ENCODE measurements at places on chromosomes 2 and 18. TPM values are rescaled to one million over a fixed set of nuclear protein-coding genes. Genes with fewer than 3 reads are reported as not detected.

GRCh38 chr2:122032264-122032645, 276.8 kb downstream of the TSN start:
- no peak for DNase-seq

GRCh38 chr2:202084265-202084664, 11.2 kb downstream of the KIAA2012 start:
- no peak for DNase-seq

DNA sequence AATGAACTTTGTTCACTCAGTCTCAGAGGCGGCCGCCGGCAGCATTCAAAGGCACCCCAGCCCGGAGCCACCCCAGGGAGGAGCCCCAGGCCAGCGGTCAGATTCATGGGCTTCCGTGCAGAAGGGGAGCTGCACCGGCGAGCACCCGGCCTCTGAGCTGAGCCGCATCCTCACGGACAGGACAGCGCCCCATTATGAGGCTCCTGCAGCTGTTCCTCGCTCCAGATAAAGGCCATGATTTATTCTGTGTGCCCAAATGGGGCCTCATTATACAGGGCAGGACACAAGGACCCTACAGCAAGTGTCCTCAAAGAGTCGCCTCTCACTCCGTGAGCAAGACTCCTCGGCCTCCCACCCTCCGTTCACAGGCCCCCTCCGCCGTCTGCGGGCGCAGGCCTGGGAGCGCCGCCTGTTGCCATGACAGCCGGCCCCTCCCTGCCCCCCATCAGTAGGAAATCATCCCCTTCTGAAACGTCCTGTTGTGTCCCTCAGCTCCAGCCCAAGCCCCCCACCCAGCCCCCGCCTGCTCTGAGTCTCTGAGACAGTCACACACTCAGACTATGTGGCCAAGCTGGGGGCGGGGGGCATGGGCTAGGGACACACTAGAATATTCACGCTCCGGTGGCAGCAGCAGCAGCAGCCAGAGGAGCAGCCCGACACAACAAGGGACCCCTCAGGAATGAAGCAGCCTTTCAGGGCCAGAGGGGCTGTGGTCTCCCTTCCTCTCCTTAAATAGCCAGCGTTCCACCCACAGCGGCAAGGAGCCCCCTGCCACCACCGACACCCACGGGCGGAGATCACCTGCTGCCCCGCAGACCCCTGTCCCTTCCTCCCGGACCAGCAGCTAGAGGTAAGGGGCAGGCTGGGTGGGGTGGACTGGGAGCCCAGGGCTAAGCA, at the start of gene GPR17:
TSS of gene GPR17 (plus strand) at position 759 of the 897 bp plus-strand sequence. CDS start 4,583 bp downstream, outside the sequence.
- peak; percentile 74 for DNase-seq

DNA sequence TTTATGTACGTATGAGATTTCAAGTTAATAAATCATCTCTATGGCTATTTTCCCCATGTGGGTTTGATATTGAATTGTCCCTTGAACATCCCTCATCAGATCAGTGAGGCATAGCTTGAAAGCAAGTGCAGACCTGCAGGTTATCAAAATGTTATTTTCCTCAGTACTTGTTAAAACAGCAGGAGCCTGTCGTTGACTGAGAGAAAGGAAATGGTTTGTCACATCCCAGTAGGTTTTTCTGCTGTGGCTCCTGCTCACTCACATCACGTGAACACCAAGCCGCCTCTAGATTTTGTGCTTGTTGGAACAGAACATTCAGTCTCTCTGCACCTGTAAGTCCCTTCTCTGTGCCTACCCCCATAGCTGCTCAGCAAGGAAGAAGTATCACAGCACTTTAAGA, 340.3 kb downstream of the CELF4 start:
- no peak for DNase-seq

- DNase-seq: no peak
Observed at GRCh38 chr2:45353879-45354278, 257.2 kb downstream of the SRBD1 start.

GRCh38 chr2:46363535-46364170, 66.4 kb downstream of the EPAS1 start:
- DNase-seq: no peak

DNA sequence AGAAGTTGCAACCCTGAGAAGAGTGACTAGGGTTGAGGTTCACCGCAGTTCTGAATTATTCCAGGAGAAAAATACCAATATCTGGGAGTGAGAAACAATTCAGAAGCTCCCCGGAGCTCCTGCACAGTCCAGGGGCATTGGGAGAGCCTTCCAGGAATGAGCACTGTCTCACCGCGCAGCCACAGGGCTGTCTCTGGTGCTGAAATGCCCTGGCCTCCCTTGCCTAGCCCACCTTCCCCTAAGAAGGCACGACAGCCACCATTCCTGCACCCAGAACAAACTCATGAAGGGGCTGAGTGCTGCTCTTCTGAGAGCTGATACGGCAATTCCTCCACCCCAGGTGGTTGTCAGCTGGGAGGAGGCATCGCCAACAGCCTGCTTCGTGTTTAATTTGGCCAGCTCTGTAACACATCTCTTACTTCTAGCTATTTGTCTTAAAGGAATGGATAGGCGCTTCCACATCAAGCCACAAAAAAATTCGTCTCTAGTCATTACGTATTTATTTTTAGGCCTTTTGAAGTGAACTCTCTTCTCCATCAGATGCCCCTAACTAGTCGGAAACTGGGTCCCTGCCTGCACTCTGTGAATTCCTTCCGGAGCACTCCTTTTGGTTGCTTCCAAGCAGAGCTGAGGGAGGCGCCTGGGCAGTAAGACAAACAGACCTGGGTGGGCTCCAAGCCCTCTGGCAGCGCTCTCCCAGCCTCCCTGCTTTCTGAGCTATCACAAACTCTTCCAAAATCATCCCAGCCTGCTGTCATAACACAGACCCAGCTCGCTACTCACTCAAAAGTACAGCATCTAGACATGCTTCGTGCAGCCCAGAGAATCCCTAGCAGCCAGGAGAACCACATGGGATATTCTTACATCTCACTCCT, 120.5 kb upstream of the CCDC68 start:
- no peak for DNase-seq

GRCh38 chr2:122156176-122156890, 400.9 kb downstream of the TSN start:
- DNase-seq: no peak

DNA sequence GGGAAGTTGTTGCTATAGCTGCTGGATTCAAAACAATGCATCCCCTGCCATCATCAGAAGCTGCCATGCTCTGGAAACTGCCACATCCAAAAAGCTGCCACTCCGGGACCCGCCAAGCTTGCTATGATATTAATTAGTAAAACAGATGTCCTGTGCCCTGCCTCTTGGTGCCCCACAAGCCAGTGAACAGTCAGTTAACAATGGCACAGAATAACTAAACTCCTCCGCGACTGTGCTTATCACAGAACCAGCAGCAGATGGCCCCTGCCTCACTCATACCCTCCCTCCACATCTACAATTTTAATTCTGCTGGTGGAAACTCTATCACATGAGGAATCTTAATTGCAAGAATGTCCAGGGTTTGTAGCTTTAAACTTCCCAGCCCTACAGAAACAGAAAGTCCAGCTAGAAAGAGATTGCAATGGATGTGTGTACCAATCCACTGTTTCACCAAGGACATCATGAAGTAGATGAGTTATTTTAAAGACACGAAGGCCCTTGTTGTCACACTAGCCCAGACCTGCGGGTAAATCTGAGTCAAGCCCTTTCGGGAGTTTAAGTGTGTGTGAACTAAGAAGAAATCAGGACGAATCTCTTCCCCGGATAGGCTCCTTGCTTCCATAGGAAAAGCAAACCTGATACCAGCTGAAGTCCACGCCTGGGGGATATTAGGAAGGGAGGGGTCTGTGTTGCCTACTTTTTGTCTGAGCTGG, 7.4 kb upstream of the ACYP2 start:
- no peak for DNase-seq

GRCh38 chr18:22268641-22269128, 99.3 kb downstream of the GATA6 start:
- no peak for DNase-seq

- DNase-seq: no peak
Observed at GRCh38 chr18:24878289-24878688, 417.9 kb downstream of the HRH4 start.

The RGPD3 gene
- total RNA-seq: 3.5 TPM

The CNDP1 gene
- total RNA-seq: 0.36 TPM

The ALK gene
- not detected for total RNA-seq

The ALPI gene
- not detected for total RNA-seq

The MOGAT1 gene
- not detected for total RNA-seq

The APCDD1 gene
- total RNA-seq: 9.6 TPM

The IL36RN gene
- total RNA-seq: not detected

The DUSP2 gene
- 42.2 TPM for total RNA-seq

The FBXO36 gene
- 1.5 TPM for total RNA-seq
